Gastroesophageal sphincter (tissue), 4 donors: ENCODE measurements at places on chromosomes 16 and 17.

- no peaks in the 10 kb centered on the region for H3K4me1 ChIP-seq
- no peaks in the 10 kb centered on the region for H3K36me3 ChIP-seq
- no peak overlapping the region for H3K27ac ChIP-seq
- H3K4me3 ChIP-seq: no peak overlapping the region
- no peak for ATAC-seq
Observed at GRCh38 chr16:3882531-3882930, 2.0 kb upstream of the CREBBP start.

DNA sequence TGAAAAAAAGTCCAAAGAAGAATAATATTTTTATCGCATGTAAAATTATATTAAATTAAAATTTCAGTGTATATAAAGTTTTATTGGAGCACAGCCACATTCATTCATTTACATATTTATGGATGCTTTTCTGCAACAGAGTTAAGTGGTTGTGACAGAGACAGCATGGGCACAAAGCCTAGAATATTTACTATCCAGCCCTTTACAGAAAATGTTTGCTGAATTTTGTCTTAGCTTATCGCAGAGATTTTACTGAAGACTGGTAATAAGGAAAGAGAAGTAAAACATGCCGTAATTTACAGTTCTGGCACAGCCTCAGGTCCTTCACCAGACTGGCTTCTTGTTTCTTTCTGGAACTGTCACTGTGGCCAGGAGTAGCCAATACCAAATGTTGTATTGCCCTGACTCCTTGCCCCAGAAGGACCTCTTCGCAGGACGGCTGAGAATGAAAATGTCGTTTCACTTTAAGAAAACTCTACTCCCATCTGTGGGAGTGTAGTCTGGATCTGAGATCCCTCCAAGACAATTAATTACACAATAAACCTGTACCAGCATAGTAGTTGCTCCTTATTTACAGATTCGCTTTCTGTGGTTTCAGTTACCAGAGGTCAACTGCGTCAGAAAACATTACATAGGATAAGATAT is 94.9 kb upstream of the GOT2 start:
- no peaks in the 10 kb centered on the region for H3K36me3 ChIP-seq
- no peaks in the 10 kb centered on the region for H3K4me1 ChIP-seq
- H3K4me3 ChIP-seq: no peak overlapping the region
- no peaks in the 10 kb centered on the region for H3K27me3 ChIP-seq

- no peaks in the 10 kb centered on the region for H3K4me1 ChIP-seq
- H3K4me3 ChIP-seq: no peak overlapping the region
- peak; percentile 62 for ATAC-seq
- no peak overlapping the region for H3K27ac ChIP-seq
Observed at GRCh38 chr17:79942591-79943346, 92.9 kb downstream of the TBC1D16 start.

DNA sequence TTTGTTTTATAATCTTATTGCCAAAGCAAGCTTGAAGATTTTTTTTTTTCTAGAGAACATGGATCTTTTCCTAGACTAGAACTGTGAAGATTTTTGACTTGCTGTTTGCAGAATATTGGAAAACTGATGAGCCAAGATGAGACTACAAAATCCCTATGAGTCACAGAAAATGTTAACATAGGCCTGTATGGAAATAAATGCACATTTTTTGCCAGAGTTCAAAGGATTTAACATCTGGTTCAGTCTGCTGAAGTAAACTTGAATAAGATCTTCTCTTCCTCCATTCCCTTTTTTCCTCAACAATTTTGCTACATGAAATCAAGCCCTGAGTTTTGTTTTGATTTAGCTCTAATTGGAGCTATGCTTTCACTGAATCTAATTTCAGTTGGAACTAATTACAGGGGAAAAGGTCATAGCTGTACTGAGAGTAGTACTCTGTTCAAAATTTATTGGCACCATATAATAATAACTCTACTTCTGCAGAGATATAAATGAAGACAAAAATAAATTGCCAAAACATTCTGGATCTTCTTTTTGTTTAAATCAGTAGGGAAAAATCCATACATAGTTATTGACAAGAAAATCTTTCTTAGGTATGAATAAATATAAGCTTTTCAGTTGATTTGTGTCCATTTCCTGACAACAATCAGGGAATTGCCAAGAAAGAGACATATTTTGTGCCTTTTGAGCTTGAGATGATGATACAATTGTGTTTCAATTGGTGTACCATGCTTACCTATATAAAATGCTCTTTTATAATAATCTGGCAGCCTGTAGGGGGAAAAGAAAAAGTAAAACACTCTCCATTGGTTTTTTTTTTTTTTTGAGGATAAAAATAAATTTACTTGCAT is 387.5 kb upstream of the GOT2 start:
- no peak for ATAC-seq
- no peak overlapping the region for H3K4me3 ChIP-seq
- no peaks in the 10 kb centered on the region for H3K36me3 ChIP-seq
- no peaks in the 10 kb centered on the region for H3K27me3 ChIP-seq
- H3K4me1 ChIP-seq: no peaks in the 10 kb centered on the region
- no peak overlapping the region for H3K27ac ChIP-seq

GRCh38 chr17:62668091-62668804 is 40.8 kb downstream of the MRC2 start:
- no peaks in the 10 kb centered on the region for H3K36me3 ChIP-seq
- ATAC-seq: no peak
- no peak overlapping the region for H3K27ac ChIP-seq
- H3K4me3 ChIP-seq: no peak overlapping the region
- peaks cover 6% of the 10 kb centered on the region for H3K4me1 ChIP-seq

DNA sequence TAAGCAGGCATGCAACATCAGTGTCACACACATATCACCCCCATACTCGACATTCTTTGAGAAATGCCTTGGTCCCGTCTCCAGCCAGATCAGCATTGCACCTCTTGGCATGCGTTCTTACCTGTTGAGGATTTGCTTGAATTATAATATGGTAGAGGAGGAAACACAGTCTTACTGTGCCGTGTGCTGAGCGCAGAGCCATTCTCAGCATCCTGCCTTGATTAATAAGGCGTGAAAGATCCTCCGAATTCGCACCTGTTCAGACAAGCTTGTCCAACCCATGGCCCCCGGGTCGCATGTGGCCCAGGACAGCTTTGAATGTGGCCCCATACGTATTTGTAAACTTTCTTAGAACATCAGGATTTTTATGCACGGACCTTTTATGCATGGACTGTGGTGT is 408.1 kb downstream of the WWOX start:
- H3K4me1 ChIP-seq: peaks cover 3% of the 10 kb centered on the region
- H3K27ac ChIP-seq: no peak overlapping the region
- no peaks in the 10 kb centered on the region for H3K27me3 ChIP-seq
- ATAC-seq: no peak
- H3K36me3 ChIP-seq: no peaks in the 10 kb centered on the region
- H3K4me3 ChIP-seq: no peak overlapping the region

DNA sequence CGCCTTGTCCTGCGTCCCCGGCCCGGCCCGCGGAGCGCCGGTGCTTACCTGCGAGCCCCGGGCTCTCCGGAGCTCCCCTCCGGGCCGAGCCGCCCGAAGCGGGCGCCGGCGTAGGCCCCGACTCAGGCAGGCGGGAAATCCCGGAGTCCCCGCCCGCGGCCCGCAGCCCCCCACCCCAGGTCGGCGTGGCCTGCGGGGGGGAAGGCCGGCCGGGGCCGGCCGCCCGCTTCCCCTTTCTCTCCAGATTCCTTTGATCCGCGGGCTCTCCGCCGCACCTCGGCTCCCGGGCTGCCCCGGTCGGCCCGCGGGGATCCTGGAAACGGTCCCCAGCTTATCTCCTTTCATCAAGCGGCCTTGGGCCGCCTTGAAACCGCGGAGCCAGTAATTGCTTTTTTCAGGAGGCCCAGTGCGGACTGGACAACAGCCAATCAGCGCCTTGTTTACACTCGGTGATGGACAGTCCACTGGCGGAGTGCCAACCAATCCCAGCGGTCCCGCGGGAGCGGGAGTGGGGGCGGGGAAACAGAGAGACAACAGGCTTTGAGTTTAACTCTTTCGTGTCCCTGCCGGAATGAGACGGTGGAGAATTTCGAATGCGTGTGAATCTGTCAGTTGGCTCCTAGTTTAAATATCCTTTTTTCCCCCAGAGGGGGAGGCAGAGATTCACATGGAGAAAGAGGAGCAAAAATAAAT is 1.4 kb upstream of the BAHCC1 start:
- H3K4me3 ChIP-seq: peak overlapping the region; percentile 87
- no peaks in the 10 kb centered on the region for H3K27me3 ChIP-seq
- ATAC-seq: peak; percentile 76

DNA sequence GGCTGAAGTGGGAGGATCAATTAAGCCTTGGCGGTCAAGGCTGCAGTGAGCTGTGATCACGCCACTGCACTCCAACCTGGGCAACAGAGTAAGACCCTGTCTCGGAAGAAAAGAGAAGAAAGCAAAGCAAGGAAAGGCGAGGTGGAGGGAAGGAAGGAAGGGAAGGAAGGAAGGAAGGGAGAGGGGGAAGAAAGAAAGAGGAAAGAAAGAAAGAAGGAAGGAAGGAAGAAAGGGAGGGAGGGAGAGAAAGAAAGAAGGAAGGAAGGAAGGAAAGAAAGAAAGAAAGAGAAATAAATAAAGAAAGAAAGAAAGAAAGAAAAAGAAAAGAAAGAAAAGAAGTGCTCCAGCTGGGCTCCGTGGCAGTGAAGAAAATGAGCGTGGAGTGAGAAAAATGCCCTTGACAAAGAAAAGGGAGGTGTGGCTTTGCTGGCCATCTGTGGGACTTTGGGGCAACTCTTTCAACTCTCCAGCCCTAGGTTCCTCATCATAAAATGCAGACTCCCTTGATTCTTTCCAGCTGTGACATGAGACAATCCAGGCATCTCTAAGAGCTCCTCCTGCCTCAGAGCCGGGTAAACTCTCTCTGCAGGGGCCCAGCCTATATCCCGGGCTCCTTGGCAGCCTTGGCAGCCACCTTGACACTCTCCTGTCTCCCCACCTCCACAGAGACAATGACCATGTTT is 2.4 kb downstream of the GSDMA start:
- no peaks in the 10 kb centered on the region for H3K36me3 ChIP-seq
- peaks cover 51% of the 10 kb centered on the region for H3K27me3 ChIP-seq
- no peak for ATAC-seq
- no peak overlapping the region for H3K4me3 ChIP-seq
- H3K4me1 ChIP-seq: no peaks in the 10 kb centered on the region

GRCh38 chr16:88655733-88656281 is 5.0 kb upstream of the CYBA start:
- ATAC-seq: no peak
- H3K27ac ChIP-seq: no peak overlapping the region
- H3K36me3 ChIP-seq: no peaks in the 10 kb centered on the region
- peaks cover 23% of the 10 kb centered on the region for H3K27me3 ChIP-seq
- no peaks in the 10 kb centered on the region for H3K4me1 ChIP-seq
- H3K4me3 ChIP-seq: no peak overlapping the region

- no peaks in the 10 kb centered on the region for H3K27me3 ChIP-seq
- peaks cover 12% of the 10 kb centered on the region for H3K4me1 ChIP-seq
- ATAC-seq: peak; percentile 95
- peak overlapping the region; percentile 89 for H3K27ac ChIP-seq
Observed at GRCh38 chr16:11639925-11640899, 28.0 kb upstream of the SNN start.

- no peak for ATAC-seq
- no peak overlapping the region for H3K27ac ChIP-seq
- peaks cover 5% of the 10 kb centered on the region for H3K36me3 ChIP-seq
- no peak overlapping the region for H3K4me3 ChIP-seq
- no peaks in the 10 kb centered on the region for H3K27me3 ChIP-seq
- H3K4me1 ChIP-seq: no peaks in the 10 kb centered on the region
Observed at GRCh38 chr17:57385975-57386374, 129.7 kb downstream of the MSI2 start.

- H3K27me3 ChIP-seq: peaks cover 32% of the 10 kb centered on the region
- no peak overlapping the region for H3K27ac ChIP-seq
- no peak for ATAC-seq
- H3K36me3 ChIP-seq: no peaks in the 10 kb centered on the region
- H3K4me3 ChIP-seq: no peak overlapping the region
Observed at GRCh38 chr17:31415004-31415454, 23.6 kb downstream of the RAB11FIP4 start.

DNA sequence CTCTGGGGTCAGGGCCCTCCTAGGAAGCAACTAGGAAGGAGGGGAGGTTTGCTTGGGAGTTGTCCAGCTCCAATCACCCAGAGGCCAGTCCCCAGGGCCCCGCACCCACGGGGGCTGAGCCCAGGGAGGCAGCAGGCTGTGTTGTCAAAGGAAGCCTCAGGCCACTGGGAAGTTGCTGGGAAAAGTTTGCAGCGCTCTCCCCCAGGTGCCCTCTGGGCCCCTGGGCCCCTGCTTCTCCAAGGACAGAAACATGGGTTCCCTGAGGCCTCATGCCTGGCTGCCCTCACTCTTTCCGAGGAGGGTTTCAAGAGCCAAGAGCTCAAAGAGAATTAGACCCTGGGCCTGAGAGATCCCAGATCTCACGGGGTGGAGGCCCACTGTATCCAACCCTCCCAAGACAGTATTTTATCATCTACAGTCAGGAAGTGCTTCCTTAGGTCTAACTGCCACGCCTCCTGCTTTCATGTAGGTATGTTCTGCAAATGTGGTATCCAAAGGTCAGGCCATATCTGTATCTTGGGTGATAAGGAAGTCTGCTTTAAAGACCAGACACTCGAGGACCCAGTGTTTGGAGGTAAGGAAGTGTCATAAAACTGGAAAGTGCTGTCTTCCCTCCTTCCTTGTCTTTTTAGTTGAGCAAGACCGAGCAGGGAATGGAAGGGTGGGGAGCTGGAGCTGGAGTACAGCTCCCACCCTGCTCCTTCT is 44.2 kb upstream of the ZNF423 start:
- peaks cover 8% of the 10 kb centered on the region for H3K27me3 ChIP-seq
- H3K4me1 ChIP-seq: no peaks in the 10 kb centered on the region
- no peaks in the 10 kb centered on the region for H3K36me3 ChIP-seq
- no peak overlapping the region for H3K4me3 ChIP-seq
- ATAC-seq: no peak
- H3K27ac ChIP-seq: no peak overlapping the region

- no peak for ATAC-seq
- H3K4me3 ChIP-seq: no peak overlapping the region
- no peaks in the 10 kb centered on the region for H3K27me3 ChIP-seq
- no peak overlapping the region for H3K27ac ChIP-seq
- H3K36me3 ChIP-seq: peaks cover 12% of the 10 kb centered on the region
Observed at GRCh38 chr16:11759163-11759834, 16.6 kb upstream of the TXNDC11 start.

- no peak for ATAC-seq
- H3K4me1 ChIP-seq: no peaks in the 10 kb centered on the region
- no peaks in the 10 kb centered on the region for H3K27me3 ChIP-seq
- H3K27ac ChIP-seq: no peak overlapping the region
- H3K36me3 ChIP-seq: no peaks in the 10 kb centered on the region
- no peak overlapping the region for H3K4me3 ChIP-seq
Observed at GRCh38 chr17:83062011-83062817, 17.2 kb upstream of the METRNL start.
